ENCODE measurements at places on chromosomes 6 and 20. TPM values are rescaled to one million over a fixed set of nuclear protein-coding genes. Genes with fewer than 3 reads are reported as not detected.
A peak's percentile ranks its signal among the peaks of the same experiment; 100 is the strongest.

- H3K27me3 ChIP-seq = no peaks in the 10 kb centered on the region
- no peak overlapping the region for H3K27ac ChIP-seq
- H3K36me3 ChIP-seq = no peaks in the 10 kb centered on the region
- peak overlapping the region; percentile 10 for H3K4me3 ChIP-seq
- DNase-seq = peak; percentile 91
These were observed 274.1 kb downstream of the TFAP2A start for GRCh38 chr6:10140824-10141223.

DNA sequence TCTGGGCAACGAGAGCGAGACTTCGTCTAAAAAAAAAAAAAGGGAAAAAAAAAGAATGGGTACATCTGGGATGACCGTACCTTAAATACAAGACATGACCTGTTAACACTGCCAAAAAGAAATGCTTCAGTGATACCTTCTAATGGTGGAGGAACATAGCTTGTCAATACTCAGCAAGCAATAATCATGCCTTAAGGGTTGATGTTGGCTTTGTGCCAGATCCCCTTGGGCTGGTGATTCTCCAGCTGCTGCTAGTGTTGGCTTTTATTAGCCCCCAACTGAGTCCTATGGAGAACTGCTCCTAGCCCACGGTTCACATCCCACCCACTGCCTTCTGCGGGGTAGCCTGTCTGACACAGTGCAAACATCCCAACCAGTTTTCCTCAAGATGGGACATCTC, 134.9 kb downstream of the PLCB1 start:
- no peaks in the 10 kb centered on the region for H3K4me1 ChIP-seq
- H3K27ac ChIP-seq = no peak overlapping the region
- no peak for DNase-seq
- no peak overlapping the region for H3K4me3 ChIP-seq

- H3K4me1 ChIP-seq = no peaks in the 10 kb centered on the region
- peaks cover 75% of the 10 kb centered on the region for H3K36me3 ChIP-seq
- H3K4me3 ChIP-seq = no peak overlapping the region
- H3K27ac ChIP-seq = no peak overlapping the region
- no peak for DNase-seq
- no peaks in the 10 kb centered on the region for H3K27me3 ChIP-seq
These were observed 14.3 kb downstream of the SYNCRIP start for GRCh38 chr6:85628353-85628752.

- no peak overlapping the region for H3K4me3 ChIP-seq
- H3K27me3 ChIP-seq = no peaks in the 10 kb centered on the region
- no peaks in the 10 kb centered on the region for H3K4me1 ChIP-seq
- H3K36me3 ChIP-seq = peaks cover 62% of the 10 kb centered on the region
- H3K27ac ChIP-seq = no peak overlapping the region
These were observed 49.2 kb downstream of the MYH7B start for GRCh38 chr20:35004749-35005462.

GRCh38 chr6:161954699-161955276, 680.9 kb upstream of the AGPAT4 start:
- no peaks in the 10 kb centered on the region for H3K36me3 ChIP-seq
- no peaks in the 10 kb centered on the region for H3K4me1 ChIP-seq
- H3K4me3 ChIP-seq = no peak overlapping the region
- peaks cover 20% of the 10 kb centered on the region for H3K27me3 ChIP-seq

DNA sequence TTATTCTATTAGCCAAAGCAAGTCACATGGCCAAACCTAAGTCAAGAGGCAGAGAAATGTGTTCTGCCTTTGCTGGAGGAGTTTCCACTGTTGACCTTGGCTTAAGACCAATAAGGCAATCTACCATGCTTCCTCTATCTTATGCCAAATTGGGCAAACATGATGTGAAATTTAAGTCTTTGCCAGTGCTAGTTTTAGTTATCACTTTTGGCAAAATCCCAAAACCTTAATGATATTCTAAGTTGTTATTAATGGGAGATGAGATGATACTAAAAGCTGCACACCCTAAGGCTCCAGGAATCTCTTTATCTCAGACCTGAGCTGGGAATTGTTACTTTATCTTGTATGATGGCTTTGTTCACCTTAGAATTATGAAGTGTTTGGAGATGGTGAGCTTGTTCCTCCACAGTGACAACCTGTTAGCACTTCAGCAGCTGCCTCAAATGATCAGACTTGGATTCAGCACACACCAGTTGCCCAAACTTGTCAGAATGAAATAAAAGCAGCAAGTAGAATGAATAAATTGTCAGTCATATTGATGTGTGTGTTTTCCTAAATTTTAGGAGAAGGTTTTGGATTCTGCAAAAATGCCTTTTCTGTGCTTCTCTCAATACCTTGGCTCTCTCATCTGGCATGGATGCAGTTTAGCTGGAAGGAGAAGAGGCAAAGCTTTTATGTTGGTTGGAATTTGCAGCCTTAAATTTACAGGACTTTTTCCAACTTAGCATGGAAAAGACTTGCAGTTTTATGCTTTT, 49.3 kb downstream of the RIN2 start:
- DNase-seq = peak; percentile 71
- no peak overlapping the region for H3K4me3 ChIP-seq
- no peaks in the 10 kb centered on the region for H3K27me3 ChIP-seq
- peak overlapping the region; percentile 32 for H3K27ac ChIP-seq
- no peaks in the 10 kb centered on the region for H3K36me3 ChIP-seq

- H3K4me3 ChIP-seq = no peak overlapping the region
- no peaks in the 10 kb centered on the region for H3K27me3 ChIP-seq
- no peak for DNase-seq
These were observed 27.5 kb upstream of the TAF8 start for GRCh38 chr6:42022755-42023384.

DNA sequence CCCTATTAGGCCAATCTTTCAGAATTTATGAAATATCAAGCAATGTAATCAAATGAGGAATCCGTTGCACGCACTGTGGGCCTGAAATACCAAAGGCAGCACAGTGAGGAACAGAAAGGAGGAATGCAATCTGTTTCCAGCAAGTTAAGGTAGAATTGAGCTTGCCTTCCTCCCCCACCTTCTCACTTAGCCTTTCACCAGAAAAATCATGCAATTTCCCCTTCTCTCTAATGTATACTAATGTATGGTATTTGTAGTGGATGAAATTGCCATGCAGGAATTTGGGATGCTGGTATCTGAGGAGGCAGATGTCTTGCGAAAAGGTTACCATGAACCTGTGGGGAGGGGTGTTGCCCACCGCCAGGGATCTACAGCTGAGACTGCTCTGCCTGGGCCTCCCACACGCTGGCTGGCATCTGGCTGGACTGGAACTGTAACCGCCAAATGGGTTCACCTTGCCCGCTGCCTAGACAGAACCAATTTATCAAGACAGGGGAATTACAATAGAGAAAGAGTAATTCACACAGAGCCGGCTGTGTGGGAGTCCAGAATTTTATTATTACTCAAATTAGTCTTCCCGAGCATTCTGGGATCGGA, 222.4 kb upstream of the MYLIP start:
- peaks cover 20% of the 10 kb centered on the region for H3K4me1 ChIP-seq
- no peak overlapping the region for H3K4me3 ChIP-seq
- no peak for DNase-seq

- peaks cover 80% of the 10 kb centered on the region for H3K27me3 ChIP-seq
- no peak overlapping the region for H3K4me3 ChIP-seq
- DNase-seq = no peak
- no peaks in the 10 kb centered on the region for H3K36me3 ChIP-seq
These were observed 2.7 kb downstream of the PAX1 start for GRCh38 chr20:21707999-21708737.

DNA sequence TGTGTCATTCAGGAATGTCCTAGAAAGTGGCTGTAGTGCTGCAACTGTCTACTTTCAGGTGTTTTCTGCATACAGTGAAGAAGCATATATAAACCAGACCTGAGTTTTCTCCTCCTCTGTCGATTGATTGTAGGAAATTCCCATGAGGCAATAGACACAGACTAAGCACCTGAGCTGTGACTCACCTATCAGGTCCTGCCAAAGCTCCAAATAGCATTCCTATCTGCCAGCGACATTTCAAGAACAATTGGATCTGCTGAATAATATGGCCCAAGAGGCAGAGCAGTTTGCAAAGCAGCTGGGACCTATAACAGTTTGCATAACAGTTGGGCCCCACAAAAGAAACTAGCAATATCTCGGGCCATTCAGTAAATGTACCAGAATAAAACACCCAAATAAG, 360.4 kb downstream of the HAO1 start:
- no peaks in the 10 kb centered on the region for H3K4me1 ChIP-seq
- H3K4me3 ChIP-seq = no peak overlapping the region
- no peaks in the 10 kb centered on the region for H3K36me3 ChIP-seq
- DNase-seq = peak; percentile 53

DNA sequence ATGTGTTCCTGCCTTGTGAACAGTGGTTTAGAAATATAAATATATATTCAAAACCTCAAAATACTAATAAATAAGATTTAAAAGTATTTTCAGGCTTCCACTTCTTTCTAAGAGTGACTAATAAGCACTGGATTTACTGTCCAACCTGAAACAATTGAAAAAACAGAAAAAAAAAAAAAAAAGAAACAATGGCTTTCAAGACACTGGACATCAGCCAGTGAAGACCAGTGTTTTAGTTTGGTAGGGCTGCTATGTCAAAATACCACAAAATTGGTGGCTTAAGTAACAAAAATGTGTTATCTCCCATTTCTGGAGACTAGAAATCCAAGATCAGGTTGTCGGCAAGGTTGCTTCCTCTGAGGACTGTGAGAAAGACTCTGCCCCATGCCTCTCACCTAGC, 101.4 kb upstream of the PDE7B start:
- no peaks in the 10 kb centered on the region for H3K27me3 ChIP-seq
- DNase-seq = no peak
- H3K36me3 ChIP-seq = no peaks in the 10 kb centered on the region
- no peaks in the 10 kb centered on the region for H3K4me1 ChIP-seq
- no peak overlapping the region for H3K27ac ChIP-seq
- no peak overlapping the region for H3K4me3 ChIP-seq

DNA sequence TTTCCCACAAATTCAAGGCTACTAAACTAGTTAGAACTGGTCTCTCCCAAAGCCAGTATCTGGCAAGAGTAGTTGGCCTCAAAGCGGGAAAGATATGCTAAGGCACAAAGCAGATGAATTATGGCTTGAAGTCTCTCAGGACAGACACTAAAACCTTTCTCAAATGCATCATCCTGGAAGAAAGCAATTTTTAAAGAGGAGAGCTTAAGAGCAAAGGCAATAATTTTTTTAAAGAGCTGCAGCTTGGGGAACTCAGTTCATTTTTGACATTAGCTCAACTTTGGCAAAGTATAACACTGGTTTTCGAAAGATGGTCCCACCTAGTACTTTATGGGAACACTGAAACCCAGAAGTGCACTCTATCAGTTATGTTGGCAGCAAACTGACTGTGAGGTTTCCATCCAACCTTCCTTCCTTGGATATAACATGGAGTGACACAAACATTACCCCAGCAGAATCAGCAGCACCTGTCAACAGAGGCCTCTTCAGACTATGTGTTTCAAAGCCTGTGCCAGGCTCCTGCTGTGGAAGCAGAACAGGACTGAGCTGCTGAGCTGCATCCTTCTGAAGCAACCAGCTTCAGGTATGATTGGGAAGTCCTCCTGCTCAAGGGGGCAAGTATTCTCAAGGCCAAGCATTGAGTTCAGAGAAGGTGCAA, 852.3 kb upstream of the HS3ST5 start:
- DNase-seq = no peak
- no peaks in the 10 kb centered on the region for H3K27me3 ChIP-seq
- H3K4me3 ChIP-seq = no peak overlapping the region
- no peak overlapping the region for H3K27ac ChIP-seq

DNA sequence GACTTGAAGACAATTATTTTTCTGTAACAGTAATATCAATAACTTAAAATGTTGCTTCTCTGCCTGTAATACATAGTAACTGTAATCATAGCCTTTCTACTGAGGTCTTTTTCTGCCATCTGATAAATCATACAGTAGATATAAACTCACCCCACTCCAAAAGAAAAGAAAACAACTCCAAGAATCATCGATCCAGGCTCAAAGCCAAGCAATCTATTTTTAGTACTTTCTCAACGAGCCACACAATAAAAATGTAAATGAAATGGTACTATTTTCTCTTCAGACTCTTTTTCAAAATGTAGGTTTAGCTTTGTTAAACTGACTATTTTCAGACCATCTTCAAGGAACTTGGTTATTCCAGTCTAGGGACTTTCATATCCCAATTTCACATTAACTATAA, 493.3 kb downstream of the ADGRB3 start:
- no peak overlapping the region for H3K27ac ChIP-seq
- no peak for DNase-seq
- H3K4me3 ChIP-seq = no peak overlapping the region
- H3K4me1 ChIP-seq = no peaks in the 10 kb centered on the region

DNA sequence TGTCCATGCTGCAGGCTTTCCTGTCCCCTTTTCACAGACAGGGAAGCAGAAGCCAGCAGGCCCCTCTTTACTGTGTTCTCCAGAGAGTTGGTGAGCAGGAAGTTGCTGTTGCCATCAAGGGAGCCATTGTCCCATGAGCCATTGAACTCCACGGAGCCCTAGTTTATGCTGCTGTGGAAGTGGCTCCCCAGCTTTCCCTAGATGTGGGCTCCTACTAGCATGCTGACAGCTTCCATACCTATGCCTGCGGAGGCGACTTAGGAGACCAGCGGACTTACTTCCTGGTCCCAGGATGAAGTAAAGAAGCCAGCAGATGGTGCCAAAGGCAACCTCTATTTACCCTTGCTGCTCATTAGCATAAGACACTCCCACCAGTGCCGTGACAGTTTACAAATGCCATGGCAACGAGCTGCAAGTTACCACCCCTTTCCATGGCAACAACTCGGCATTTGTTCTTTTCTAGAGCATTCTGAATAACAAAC, 30.8 kb upstream of the FKBP1A start:
- no peaks in the 10 kb centered on the region for H3K27me3 ChIP-seq
- H3K4me3 ChIP-seq = no peak overlapping the region
- H3K27ac ChIP-seq = no peak overlapping the region
- no peaks in the 10 kb centered on the region for H3K36me3 ChIP-seq
- peaks cover 18% of the 10 kb centered on the region for H3K4me1 ChIP-seq
- peak; percentile 53 for DNase-seq

DNA sequence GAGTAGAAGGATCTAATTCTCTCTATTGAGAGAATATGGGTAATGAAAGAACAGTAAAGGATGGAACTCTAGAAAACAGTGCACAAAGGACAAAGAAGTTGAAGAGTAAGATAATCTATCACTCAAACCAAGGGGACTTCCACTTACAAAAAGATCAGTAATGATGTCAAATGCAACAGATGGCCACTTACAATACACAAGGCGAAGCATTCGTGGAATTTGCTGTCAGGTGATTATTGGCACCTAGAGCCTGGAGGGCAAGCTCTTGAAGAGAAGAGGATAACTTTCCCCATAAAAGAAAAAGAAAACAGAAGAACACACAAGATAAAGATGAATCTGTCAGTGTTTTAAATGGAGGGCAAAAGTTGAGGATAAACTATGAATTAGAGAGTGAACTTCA, 256.0 kb upstream of the TCF21 start:
- H3K4me1 ChIP-seq = peaks cover 17% of the 10 kb centered on the region
- H3K27ac ChIP-seq = no peak overlapping the region
- no peak for DNase-seq
- no peaks in the 10 kb centered on the region for H3K36me3 ChIP-seq
- no peak overlapping the region for H3K4me3 ChIP-seq

- no peaks in the 10 kb centered on the region for H3K36me3 ChIP-seq
- no peak overlapping the region for H3K27ac ChIP-seq
- no peak overlapping the region for H3K4me3 ChIP-seq
- no peaks in the 10 kb centered on the region for H3K4me1 ChIP-seq
- peaks cover 20% of the 10 kb centered on the region for H3K27me3 ChIP-seq
- DNase-seq = peak; percentile 46
These were observed 28.3 kb downstream of the COL20A1 start for GRCh38 chr20:63321148-63321831.

Gene C6orf141
- 43.8 TPM for total RNA-seq

Gene GGT7
- 1.5 TPM for total RNA-seq

Gene RSPO3
- total RNA-seq = not detected

Gene POLR3F
- total RNA-seq = 31.8 TPM

Gene ERGIC3
- total RNA-seq = 376 TPM

Gene ACSS1
- total RNA-seq = 2.3 TPM

Gene NKX2-2
- total RNA-seq = not detected

All from PC-3 (cell line).